ENCODE measurements at places on chromosomes 6 and 20.

DNA sequence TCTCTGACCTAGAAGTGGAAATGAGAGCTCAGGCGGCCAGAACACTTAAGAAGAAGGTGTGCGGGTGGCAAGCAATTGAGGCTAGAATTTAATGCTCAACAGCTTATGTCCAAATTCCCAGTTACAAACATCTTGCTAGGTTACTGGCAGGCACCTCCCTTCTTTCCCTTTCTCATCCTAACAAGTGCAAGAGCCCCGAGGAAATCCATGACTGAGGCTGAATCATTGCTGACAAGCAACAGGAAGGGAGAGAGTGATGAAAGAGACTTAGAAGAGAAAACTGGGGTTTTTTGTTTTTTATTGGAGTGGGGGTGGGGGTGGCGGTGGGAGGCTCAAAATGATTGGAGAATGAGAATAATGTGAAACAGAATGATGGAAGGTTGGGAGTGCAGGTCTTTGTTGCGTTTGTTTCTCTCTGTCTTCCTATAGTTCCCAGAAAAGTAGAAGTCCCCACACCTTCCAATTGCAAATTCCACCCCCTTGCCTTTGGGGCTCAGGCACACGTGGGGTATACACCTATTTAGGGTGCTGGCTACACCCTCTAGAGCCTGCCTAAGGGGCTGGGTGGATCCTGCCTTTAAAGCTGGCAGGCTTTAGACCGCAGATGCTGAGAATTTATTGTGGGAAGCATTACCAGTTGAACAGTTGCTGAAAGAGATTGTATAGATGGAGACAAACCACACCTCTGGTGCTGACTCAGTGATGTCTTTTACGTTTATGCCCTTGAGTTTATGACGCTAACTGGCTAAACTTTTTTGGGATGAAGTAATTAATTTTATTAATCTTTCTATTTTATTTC is 1.4 kb downstream of the FAM83B start:
- DNase-seq: no peak

- no peak for DNase-seq
Observed at GRCh38 chr20:19928328-19929011, 88.7 kb upstream of the NAA20 start.

DNA sequence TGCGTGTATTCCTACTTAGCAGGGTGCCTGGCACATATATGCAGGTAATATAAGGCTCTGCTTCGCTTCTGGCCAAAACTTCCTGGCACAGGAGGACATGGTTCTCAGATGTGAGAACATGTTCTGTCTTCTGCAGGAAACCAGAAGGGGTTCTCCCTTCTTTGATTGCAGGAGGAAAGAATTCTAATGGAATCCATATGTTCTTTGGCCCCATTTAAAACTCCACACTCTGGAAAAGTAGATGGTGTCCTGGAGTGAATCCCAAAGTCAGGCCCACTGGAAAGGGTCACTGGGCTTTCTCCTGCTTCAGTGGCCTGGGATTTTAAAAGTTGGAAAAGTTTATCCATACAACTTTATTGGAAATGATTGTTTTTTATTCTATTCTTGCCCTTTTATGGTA is 16.4 kb upstream of the CYP24A1 start:
- no peak for DNase-seq

GRCh38 chr6:140985679-140986275 is 1146.9 kb upstream of the GJE1 start:
- DNase-seq: no peak

DNA sequence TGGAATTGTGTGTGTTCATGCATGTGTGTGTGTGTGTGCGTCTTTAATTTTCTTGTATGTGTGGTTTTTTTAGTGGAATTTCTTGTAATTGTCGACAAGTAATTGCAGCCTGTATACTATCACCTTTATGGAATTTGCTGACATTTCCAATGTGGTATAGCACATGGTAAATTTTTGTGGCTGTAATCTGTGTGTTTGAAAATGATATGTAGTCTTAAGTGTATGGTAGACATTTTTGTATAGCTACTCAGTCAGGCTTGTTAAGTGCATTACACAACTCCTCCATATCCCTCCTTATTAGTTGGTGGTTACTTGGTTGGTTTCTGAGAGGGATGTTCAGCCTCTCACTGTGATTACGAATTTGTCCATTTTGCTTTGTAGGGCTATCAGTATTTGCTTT is 384.5 kb upstream of the HSF2 start:
- DNase-seq: no peak

DNA sequence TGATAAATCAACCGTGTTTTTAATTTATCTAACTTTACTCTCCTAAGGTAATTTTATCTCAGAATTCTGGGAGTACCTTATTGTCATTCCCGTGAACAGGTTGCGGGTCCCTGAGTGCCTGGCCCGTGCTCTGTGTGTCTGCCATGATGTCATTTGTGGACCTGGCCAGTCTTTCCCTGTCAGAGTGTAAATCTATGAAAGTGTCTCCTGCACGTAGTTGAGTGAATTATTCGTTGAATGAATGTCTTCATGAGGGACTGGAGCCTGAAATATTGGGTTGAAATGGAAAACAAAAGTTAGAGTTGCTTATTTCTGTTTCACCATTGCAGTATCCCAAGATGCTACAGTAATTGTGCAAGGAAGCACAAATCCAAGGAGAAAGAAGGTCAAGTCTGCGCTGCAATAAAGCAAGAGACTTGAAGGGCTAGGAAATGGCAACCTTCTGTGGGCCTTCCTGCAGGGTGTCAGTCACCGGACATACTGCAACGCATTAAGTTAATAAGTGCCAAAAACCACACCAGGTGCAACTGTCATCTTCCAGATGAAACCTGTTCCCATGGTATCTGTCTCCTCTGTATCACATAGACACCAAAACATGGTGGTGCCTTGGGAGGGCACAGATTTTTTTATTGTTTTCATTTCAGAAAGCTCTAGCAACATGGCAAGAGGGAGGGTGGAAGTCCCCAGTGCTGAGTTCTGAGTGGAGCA is 135.5 kb downstream of the ZDHHC14 start:
- DNase-seq: no peak

DNA sequence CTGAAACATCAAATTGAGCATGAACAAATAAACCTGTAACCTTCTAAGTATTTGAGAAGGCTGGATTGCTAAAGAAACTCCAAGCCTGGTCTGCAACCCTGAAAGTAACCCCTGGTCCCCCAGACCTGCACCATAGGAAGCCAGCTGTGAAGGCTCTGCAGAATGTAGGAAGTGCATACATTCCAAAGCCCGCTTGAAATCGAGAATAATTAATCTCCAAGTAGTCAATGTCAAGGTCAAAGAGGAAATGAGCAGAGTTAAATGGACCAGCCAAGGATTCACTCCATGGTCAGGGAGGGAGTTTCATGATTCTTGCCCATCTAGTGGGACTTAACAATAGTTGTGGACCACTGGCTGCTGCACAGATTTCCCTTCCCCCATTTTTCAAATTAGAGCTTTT is 107.6 kb upstream of the RNF24 start:
- DNase-seq: no peak

- no peak for DNase-seq
Observed at GRCh38 chr6:39553860-39554802, 171.1 kb downstream of the KIF6 start.

DNA sequence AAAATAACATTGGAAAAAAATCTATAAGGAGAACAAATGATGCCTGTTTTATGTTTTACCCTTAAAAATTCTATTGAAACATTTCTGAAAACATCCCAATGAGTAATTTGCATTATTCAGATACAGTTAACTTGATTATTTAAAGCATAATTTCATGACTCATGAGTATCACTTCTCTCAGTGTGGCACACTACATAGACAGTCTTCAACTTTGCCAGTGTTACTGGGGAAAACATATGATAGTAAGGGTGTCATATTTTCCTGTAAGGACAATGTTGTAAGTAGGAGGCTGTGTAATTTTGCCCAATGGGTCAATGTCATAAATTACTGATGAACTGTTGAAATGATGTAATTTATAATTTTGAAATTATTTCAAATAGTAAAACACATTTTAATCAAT is 125.5 kb downstream of the PHACTR1 start:
- DNase-seq: no peak

DNA sequence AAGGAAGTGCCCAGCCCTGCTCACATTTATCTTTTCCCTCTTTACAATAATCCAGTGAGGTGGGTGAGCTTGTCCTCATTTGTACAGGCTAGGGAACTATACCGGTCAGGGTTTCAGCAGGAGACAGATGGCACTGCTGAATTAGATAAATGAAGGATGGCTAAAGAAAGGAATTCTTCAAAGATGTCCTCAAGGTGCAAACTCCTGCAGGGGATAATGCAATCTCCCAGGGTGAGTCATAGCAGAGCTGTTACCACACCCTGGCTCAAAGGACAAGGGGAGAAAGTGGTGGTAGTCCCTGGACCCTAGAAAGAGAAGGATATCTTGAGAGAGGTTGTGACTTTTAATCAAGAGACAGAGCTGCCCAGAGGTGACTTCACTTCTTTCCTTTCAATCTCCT is 66.7 kb downstream of the RFPL4B start:
- DNase-seq: no peak

DNA sequence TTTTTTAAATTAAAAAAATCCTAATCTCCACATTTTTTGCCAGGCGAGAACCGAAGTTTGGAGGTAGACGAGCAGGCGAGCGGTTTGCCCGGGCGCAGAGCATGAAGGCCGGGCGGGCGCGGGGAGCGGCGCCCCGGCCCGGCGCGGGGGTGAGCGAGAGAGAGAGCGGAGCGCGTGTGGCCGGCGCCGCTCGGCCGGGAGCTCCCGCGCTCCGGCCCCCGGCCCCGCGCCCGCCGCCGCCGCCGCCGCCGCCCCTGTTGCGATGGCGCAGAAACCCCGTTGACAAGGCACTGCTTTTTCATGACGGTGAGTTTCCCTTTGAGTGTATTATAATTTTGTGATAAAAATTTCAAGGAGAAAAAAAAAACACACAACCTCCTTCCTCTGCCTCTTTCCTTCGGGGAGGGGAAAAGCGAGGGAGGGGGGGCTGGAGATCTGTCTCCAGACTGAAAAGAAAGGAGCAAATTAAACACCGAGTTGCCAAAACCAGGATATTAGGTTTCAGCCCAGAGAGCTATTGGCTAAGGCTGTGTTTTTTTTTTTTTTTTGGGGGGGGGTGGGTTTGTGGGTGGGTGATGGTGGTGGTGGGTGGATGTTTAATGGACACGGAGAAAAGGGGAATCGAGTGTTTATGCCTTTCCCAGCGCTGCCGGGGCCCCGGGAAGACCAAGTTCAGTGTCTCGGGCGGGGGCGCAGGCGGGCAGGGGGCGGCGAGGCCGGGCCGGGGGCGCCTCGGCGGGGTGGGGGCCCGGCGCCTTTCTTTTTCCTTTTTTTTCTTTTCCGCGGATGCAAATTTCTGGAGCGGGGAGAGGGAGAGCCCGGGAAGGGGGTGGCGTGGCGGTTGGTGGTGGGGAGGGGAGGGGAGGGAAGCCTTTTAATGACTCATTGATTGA is at the start of gene BICRAL:
Gene BICRAL, plus strand, starts transcription at position 257 of the 893 bp plus-strand sequence. CDS start 39,971 bp downstream, outside the sequence.
- peak; percentile 83 for DNase-seq

GRCh38 chr6:108738684-108739416 is 109.4 kb upstream of the ARMC2 start:
- DNase-seq: no peak

DNA sequence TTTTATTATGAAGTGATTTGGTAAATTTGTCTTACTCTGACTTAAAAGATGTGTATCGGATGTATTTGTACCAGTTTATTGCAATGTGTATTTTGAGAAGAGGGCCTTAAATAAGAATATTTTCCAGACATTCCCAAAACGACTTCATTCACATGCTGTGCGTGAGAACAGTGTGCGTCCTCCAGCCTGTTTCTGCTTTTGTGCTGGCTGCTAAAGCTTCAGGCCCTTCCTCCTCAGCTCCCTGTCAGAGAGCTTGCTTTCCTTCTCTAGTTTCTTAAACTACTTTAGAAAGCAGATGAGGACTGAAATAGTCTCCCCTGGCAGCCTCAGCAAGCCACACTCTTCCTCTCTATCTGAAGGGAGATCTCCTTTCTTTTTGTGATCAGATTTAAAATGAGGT is 157.8 kb downstream of the SAMD5 start:
- DNase-seq: no peak

DNA sequence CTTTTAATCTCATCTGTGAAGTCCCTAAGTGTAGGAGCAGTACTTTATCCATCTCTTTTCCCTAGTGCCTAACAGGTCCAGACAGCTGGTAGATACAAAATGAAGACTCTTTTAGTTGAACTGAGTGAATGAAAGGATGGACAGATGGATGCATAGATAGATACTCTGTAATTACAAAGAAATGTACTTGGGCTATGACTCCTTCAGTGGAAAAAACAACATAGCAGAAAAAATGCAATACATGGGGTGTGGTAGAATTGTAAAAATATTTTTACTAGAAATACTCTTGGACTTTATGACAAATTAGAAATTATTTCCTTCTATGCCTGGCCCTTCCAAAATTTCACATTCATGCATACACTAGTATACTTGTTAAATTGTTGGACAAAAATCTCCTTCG is 29.3 kb downstream of the KCNQ5 start:
- DNase-seq: no peak

DNA sequence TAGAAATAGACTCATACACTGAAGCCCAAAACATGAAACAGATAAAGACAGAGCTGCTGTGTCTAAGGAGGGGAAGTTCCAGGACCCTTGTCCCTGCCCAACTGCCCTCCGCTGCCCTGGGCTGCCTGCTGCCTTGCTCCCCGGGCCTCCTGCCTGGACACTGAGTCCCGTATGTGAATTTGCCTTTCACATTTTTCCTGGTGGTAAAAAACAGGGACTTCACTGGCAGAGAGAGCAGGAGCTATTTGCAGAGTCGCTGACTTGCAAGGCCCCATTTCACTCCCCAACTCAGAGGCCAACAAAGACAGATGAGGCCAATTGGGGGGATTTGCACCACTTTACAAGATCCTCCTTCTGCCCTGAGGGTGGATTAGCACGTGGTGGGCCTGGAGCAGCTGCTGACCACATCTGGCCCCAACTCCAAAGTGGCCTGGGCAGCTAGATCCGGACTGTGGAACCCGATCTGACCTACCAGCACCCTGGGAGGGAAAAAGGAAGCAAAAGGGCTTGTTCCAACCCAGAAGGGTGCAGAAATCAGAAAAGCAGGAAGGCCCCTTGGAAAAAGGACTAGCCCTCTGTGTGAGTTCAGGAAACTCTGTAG is 61.4 kb downstream of the NOL4L start:
- DNase-seq: no peak

GRCh38 chr20:6108330-6108729 is 14.5 kb downstream of the FERMT1 start:
- DNase-seq: no peak

- no peak for DNase-seq
Observed at GRCh38 chr20:38089500-38089899, 56.0 kb downstream of the RPRD1B start.

DNA sequence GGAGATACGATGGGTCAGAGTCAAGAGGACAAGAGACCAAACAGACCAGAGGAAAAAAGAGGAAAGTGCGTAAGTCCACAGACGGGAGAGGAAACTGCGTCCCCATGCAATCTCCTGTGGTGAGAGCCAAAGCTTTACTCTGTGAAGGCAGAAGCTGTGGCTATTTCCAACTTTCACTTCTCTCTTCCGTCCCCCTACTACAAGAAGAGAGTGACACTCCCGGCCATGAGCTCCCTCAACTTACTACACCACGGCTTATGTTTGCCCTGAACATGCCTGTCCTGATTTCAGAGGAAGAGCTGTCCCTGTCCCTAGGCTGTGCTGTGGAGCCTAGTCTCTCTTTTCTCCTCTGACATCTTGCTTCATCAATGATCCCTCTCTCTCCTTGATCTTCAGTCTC is 11.5 kb upstream of the SSR1 start:
- DNase-seq: no peak

GRCh38 chr6:170402318-170403040 is 95.9 kb downstream of the FAM120B start:
- no peak for DNase-seq

All from urinary bladder (tissue), 4 donors.